G401 (cell line): ENCODE measurements at places on chromosomes 3 and 15. TPM values are rescaled to one million over a fixed set of nuclear protein-coding genes. Genes with fewer than 3 reads are reported as not detected.

The ATP11B gene
- total RNA-seq, result 29.8 and 48.5 TPM in 2 replicates

The SPINK8 gene
- not detected in 2 replicates for total RNA-seq

The PDZRN3 gene
- total RNA-seq, result 0.14 TPM in 1 of 2 replicates, not detected in the other

The UROC1 gene
- not detected in 2 replicates for total RNA-seq

The ALPK3 gene
- total RNA-seq, result 0.06 and 0.20 TPM in 2 replicates

The ISL2 gene
- 0.44 TPM in 1 of 2 replicates, not detected in the other for total RNA-seq

The RBP2 gene
- not detected in 2 replicates for total RNA-seq

The SNX33 gene
- total RNA-seq, result 13.9 and 15.1 TPM in 2 replicates
